Fibroblast of the aortic adventitia (primary cell): ENCODE measurements at places on chromosomes 6 and 20.
A peak's percentile ranks its signal among the peaks of the same experiment; 100 is the strongest.

DNA sequence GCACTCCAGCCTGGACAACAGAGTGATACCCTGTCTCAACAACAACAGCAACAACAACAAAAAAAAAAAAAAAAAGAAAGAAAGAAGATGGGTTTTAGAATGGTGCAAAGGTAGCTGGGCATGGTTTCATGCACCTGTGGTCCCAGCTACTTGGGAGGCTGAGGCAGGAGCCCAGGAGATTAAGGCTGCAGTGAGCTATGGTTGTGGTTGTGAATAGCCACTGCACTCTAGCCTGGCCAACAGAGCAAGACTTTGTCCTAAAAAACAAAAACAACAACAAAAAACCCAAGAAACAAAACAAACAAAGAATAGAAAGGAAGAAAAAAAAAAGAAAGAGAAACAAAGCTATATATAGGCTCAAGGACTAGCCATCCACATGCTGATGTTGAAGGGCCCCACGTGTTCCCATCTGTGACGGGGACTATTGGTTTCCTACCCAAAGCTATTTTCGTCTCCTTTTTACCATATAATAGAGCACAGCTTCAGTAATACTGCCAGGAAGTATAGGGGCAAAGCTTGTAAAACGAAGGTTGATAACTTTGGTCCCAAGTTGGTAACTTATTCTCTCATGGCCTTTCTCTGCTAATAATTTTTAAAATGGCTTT is 7.9 kb upstream of the EEF1E1 start:
- DNase-seq = no peak

- peak; percentile 82 for DNase-seq
These were observed 68.0 kb upstream of the KCNQ5 start for GRCh38 chr6:72553531-72554511.

DNA sequence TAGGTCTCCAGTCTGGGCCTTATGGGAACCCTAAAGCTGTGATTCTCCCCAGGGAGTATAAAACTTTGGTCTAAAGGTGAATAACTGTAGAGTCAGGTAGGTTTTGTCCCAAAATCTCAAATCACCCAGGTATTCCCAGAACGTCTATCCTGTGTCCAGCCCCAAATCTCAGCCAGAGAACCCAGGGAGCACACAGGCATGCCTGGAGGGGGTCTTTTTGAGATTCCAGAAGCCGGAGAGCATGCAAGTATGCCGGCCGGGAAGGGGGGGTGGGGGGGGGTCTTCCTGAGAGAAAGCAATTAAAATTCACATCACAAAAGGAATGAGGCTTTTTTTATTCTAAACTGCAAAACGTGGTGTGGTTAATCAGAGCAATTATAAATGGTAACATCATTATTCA is 210.0 kb downstream of the PTPRT start:
- DNase-seq = no peak

DNA sequence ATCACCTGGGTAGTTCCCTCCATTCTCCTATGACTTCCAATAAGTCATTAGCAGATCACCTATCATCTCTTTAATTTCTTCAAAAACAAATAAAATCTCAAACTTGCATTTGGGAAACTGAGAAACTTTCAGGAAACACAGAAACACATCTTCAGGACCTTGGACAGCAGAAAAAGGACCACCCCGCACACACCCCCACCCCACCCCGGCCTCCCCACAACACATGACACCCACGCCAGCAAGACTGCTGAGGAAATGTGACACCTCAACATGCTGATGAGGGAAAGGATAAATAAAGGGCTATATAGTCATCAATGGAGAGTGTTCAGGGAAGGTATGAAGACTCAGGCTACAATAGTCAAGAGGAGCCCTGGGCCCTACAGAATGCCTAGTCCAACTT is 15.6 kb upstream of the TRIM39 start:
- no peak for DNase-seq

GRCh38 chr6:43275801-43276576 is 22.1 kb upstream of the SLC22A7 start:
- DNase-seq = no peak

DNA sequence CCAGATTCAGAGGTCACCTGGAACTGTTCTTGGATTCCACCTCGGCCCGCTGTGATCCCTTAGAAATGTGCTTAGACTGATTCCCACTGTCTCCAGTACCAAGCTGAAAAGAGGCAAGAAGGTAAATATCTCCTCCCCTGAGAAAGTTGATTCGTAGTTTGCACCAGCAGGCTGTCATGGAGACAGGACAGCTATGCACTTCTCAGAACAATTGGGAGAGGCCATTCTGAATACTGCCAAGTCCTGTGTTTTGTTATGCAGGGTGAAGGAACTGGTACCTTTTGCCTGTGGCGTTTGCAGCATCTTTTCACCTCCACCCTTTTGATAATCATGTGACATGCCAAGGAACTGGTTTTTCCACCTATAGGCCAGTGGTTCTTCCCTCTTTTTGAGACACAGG is 58.2 kb upstream of the RNGTT start:
- no peak for DNase-seq

- DNase-seq = no peak
These were observed 1.5 kb downstream of the ZBTB46 start for GRCh38 chr20:63829603-63829944.

DNA sequence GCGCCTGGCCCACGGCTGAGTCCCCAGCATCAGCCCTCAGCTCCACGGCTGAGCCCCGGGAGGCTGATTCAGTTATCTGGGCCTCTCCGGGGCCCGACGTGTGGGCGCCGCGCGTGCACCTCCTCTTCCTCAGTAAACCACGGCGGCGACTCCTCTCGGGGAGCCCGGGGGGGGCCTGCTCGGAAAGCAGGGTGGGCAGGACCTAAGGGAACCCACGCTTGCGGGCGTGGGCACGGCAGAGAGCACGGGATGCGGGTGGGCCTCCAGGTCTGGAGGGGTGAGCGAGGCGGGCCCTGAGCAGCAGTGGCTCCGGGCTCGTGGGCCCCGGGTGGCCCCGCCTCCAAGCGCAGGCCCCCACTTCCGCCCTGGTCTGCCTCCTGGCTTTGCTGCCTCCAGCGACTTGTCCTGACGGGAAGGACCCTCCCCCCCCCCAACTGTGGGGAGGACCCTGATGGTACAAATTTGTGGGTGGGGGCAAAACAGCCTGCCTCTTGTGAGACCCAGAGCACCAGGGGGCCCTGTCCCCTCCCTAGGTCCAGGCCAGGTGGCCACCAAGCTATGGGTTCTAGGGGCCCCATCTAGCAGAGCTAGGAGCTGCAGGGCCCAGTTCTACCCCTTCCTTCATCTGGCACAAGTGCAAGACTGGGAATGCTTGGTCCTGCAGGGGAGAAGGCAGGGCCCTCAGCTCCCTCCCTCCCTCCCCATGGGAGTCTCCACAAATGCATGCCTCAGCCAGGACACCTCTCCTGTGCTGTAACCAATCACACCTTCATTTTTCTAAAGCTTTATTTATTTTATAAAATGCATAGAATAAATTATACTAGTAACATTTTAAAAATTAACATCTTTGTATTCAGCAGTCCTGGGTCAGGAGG is 16.9 kb downstream of the UCKL1 start:
- DNase-seq = no peak

DNA sequence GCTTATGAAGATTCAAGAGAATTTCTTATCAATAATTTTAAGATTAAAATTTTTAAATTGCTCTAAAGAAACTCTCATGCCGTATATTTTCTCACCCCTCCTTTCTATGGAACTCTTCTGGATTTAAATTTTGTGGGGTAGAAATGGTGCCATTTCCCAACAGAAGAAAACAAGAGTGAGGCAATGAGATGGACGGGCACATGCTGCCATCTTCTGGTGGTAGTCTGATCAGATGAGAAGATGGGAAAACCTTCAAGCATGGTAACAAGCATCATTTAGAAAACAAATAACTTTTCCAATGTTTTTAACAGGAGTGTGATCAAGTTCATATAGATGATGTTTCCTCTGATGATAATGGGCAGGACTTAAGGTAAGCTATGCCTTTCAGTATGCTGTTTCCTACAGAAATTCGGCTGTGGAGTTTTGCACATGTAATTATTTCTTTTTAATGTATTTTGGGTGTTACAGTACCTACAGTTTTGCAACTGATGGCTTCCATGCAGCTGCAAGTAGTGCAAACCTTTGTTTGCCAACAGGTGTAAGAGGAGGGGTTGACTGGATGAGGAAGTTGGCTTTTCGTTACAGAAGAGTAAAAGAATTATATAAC is 271.4 kb downstream of the EYA4 start:
- peak; percentile 81 for DNase-seq

DNA sequence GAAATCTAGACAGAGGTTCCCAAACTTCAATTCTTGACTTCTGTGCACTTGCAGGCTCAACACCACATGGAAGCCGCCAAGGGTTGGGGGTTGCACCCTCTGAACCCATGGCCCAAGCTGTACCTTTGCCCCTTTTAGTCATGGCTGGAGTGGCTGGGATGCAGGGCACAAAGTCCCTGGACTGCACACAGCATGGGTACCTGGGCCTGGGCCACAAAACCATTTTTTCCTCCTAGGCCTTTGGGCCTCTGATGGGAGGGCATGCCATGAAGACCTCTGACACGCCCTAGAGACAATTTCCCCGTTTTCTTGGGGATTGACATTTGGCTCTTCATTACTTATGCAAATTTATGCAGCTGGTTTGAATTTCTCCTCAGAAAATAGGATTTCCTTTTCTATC is 342.0 kb downstream of the TPBG start:
- DNase-seq = no peak

GRCh38 chr6:2790588-2791449 is 25.6 kb downstream of the WRNIP1 start:
- DNase-seq = peak; percentile 90

GRCh38 chr6:37426945-37427510 is 6.0 kb upstream of the CMTR1 start:
- DNase-seq = no peak

DNA sequence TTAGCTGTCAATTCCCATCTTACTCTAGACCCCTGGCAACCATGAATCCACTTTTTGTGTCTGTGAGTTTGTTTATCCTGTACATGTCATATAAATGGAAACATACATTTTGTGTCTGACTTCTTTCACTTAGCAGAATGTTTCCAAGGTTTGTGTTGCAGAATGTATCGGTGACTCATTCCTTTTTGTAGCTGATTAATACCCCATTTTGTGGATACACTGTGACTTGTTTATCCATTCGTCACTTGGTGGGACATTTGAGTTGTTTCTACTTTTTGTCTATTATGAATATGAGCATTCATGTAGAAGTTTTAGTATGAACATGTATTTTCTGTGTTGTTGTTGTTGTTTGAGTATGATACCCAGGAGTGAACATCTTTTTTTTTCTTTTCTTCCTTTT is 21.4 kb downstream of the CDYL start:
- DNase-seq = no peak

GRCh38 chr6:70592391-70593117 is 25.8 kb downstream of the SDHAF4 start:
- DNase-seq = peak; percentile 48

DNA sequence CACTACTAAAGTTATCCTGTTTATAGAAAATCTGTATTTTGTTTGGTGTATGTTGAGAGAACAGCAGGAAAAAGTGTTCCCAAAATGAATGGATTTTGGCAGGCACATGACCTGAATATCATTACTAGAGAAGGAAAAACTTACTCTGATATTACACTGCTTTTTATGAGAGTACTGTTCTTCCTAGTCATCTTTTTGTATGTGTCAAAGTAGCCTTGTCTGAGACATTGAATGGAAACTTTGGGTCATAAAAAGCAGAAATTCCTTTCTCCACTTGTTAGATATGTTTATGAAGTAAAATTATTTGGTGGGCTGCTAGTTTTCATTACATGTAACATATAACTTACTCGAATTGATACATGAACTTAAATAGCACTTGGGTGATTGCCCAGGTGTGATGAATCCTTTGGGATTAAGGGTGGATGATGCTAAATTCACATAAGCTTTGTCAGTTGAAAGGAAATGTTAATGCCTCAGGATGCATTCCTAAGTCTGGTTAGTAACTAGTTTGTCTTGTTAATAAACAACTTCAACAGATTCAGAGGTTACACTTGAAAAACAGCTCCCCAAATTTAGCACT is 206.7 kb downstream of the CENPW start:
- peak; percentile 33 for DNase-seq

- no peak for DNase-seq
These were observed 289.2 kb downstream of the CD83 start for GRCh38 chr6:14406614-14407331.

DNA sequence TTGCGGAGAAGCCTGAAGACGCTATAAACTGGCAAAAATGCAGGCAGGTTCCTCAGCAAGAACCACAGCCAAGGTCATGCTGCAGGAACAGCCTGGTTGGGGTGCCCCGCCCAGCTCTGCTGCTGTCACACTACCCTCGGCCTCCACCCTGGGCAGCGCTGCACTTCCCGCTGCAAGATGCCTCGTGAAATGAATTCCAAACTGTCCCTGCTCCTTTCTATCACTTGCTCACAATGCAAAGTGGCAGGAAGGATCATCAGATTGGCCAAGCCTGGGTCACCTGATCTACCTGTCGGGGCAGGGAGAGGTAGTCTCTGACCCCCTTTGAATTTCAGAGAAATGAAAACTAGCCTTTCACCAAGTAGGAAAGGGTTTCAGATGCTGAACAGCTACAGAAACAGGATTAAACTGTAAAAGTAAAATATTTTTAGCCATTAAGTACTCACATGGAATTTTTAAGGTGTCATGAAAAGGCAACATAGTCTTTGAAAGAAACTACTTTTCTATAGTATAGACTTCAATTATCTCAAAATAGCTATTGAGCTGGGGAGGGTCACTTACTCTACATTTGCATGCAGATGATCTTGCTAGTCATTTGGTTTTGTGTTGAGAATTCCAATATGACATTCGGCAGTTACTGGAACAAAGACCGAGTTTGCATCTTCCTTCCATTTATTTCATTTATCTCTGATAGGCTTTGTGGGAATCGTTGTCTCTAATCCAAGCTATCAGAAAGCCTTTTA is 236.4 kb upstream of the ASCC3 start:
- no peak for DNase-seq

GRCh38 chr6:32415521-32416019 is 8.6 kb upstream of the BTNL2 start:
- DNase-seq = peak; percentile 72

DNA sequence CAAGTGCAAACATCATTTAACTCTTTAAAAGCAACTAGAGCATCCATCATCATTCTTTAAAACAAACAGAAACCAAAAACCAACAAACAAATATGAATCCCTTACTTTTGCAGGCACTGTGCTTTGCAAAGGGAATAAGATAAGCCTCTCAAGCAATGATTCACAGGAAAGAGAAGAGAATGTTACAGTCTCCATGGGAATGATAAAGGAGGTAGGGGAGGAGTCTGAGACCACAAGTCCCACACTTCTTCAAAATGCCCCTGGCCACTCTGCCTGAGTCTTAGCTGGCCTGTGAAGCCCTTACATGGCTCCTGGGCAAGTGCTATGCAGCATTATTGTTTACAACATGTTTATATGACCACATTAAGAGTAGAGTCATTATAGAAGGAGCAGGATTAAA is 257.7 kb upstream of the MARCKS start:
- DNase-seq = peak; percentile 35
